Right ventricle myocardium superior (tissue), 1 donor: ENCODE measurements at places on chromosomes 5 and 9. TPM values are rescaled to one million over a fixed set of nuclear protein-coding genes. Genes with fewer than 3 reads are reported as not detected.

Gene TSSK1B
- total RNA-seq: not detected

Gene CDKN2B
- 2.3 TPM for total RNA-seq

Gene FOXD4L3
- total RNA-seq: not detected

Gene SGCD
- 81.5 TPM for total RNA-seq

Gene SLC46A2
- total RNA-seq: not detected

Gene CMYA5
- 917 TPM for total RNA-seq

DNA sequence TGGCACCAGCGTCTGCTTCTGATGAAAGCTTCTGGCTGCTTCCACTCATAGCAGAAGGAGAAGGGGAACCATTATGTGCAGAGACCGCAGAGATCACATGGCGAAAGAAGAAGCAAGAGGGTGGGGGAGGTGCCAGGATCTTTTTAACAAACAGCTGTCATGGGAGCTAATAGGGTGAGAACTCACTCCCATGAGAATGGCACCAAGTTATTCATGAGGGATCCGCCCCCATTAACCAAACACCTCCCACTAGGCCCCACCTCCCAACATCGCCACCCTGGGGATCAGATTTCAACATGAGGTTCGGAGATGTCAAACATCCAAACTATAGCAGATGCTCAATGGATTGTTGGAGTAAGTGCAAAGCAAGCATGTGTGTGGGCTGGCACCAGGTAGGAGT, 125.8 kb upstream of the SLIT3 start:
- no peak for DNase-seq

DNA sequence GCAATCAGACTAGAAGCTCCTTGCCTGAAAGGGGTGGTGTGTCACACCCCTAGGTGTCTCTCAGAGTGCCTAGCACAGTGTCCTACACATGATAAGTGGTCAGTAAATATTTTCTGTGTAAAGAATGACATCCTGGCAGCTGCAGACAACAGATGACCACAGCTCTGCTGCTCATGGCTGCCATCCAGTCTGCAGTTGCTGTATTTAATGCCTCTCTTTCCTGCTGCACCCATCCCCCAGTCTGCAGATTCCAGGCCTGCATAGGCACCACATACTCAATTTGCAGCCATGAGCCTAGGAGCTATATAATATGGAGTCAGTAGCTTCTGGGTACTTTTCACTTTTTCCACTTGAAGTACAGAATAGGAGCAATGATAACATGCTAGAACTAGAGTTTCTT, 94.9 kb upstream of the NR4A3 start:
- DNase-seq: no peak

GRCh38 chr5:141389153-141390042, 1.9 kb downstream of the PCDHGB4 start:
- no peak for DNase-seq

DNA sequence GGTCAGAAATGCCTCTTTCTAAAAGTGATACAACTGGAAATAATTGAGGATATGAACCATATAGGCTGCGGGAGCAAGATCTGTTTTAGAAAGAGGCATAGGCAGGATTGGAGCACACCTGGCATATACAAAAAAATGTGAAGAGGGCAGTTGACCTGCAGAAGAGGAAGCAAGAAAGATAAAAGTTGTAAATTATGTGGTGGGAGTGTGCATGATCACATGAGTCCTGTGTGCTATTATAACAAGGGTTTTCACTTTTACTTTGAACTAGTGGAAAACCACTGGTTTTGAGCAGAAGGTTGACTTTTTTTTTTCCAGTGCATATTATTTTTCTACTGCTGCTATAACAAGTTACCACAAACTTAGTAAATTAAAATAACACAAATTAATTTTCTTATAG, 489.3 kb downstream of the ANXA1 start:
- DNase-seq: no peak

DNA sequence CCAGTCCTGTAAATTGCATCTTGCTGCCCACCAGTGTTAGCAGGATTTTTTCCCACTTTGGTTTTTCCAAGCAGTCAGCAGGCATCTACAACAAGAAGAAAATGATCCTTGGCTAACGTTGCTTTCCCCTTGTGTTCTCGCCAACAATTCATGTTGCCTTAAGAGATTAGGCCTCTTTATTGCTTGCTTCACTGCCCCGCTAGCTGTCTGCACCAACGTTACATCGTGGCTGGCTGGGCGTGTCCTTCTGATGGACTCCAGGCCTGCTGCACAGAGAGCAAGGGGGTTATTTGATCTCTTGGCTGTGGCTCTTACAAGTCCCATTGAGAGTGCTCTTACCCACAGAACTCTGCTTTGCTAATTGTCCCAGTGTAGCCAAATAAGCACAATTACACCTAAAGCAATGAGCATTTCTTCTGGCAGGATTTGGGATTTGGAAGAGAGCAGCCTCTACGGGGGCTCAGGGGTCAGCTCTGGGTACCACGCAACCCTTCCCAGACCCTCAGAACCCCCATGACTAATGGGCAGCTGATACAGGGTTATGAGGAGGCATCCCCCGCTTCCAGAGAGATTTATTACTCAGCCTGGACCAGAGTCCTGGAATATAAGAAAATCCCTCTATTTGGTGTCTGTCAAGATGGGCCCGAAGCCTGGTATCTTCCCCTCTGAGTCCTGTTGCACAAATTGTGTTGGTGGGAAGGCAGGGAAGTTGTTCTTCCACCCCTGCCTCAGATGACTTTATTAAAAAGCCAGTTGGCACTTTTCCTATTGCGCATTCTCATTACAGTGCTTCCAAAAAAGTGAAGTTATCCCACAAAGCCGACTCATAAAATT, 17.6 kb downstream of the DCANP1 start:
- DNase-seq: peak; percentile 90

- no peak for DNase-seq
Measured at GRCh38 chr5:111973961-111974360, 217.0 kb upstream of the NREP start.

- DNase-seq: no peak
Measured at GRCh38 chr5:75446068-75446467, 65.4 kb downstream of the CERT1 start.

- no peak for DNase-seq
Measured at GRCh38 chr5:90410178-90410762, 714 bp upstream of the CETN3 start.

DNA sequence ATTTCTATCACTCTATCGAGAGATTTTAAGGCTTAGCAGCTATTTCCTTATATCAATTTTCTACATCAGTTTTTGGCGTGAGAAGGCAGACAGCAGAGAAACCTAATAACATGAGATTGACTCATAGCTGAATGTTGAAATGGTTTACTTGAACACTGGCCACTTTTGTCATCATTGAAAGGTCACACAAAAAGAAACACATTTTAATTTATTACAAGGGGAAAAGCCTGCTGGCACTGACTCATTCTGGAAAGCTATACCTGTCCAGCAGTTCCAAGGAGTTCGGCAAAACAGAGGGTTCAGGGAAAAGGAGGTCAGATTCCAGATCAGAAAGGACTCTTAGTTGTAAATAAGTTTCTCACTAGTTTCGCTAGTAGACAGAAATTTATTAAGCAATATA, 566.4 kb downstream of the DNAH5 start:
- no peak for DNase-seq
